ENCODE measurements at places on chromosomes 12 and 14.

DNA sequence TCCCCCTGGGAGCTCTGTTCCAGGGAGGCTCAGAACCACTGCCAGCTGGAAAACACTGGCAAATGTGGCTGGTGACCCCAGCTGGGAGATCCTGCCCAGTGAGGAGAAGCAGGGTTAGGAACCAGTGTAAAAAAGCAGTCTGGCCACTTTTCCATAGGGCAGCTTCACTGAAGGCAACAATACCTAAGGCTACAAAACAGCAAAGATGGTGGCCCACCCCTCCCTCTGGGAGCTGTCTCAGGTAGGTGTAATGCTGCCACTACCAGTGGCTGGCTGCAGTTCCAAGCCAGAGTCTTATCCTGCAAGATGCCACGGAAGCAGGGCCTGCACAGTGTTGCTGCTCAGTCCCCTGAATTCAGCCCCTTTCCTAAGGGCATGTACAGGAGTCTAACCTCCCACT lies 50.6 kb upstream of the ANO6 start:
- no peak for DNase-seq

DNA sequence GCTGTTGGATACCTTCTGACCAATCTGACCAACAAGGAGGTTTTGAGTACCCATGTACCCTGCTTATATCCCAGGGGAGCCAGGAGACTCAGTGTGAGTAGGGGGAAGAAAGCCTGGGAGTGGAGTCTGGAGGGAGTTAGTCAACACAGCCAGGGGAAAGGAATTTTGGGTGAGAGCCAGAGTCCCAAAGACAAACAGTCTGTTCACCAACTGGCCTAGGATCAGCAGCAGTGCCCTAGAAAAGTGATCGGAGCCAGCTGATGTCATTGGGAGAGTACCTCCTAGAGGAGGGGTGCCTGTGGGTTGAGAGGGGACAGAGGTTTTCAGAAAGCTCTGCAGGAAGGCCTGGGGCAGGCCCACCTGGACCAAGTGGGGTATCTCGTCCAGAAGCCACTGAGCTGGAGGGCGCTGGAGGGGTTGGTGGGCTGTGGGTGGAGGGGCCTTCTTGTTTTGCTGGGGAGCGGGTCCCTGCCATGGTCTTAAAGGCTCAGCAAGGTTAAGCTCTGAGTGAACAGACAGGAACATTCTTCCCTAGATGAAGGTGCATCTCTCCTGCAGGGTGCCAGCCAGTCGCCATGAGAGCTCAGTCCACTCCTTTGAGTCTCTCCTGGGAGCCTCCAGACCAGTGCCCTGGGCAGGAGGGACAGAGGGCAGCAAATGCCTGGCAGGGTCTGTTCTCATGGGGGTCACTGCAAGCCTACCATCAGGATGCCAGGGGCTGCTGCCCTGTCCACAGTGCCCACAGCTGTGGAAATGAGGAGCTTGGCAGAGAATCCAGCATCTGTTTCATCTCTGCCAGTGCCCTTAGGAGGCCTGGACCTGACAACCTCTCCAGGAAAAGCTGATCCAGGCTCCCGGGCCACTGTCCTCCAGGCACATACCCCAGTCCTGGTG lies 63.6 kb downstream of the CHGA start:
- DNase-seq: peak; percentile 32

GRCh38 chr14:52094546-52095271 lies 25.9 kb upstream of the NID2 start:
- no peak for DNase-seq

DNA sequence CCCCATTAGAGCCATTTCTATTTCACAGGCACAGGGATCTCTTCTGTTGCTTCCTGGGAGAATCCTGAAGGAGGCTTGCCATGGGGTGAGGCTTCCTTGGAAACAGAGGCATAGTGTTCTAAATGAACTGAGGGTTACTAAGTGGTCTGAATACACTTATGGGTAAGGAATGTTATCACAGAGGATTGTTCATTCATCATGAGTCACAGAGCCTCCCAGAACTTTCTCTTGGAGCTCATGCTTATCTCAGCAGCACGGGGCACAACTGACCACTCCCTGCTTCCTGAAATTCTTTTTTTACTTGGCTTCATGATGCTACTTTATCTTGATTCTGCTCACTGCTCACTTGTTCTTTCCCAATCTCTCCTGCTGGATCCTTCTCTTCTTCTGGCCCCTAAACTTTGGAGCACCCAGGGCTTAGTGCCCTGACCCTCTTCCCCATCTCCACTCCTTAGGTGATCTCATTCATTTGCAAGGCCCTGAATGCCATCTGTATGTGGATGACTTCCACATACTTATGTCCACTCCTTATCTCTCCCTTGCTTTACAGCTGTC lies 57.9 kb downstream of the ANO6 start:
- DNase-seq: peak; percentile 100

DNA sequence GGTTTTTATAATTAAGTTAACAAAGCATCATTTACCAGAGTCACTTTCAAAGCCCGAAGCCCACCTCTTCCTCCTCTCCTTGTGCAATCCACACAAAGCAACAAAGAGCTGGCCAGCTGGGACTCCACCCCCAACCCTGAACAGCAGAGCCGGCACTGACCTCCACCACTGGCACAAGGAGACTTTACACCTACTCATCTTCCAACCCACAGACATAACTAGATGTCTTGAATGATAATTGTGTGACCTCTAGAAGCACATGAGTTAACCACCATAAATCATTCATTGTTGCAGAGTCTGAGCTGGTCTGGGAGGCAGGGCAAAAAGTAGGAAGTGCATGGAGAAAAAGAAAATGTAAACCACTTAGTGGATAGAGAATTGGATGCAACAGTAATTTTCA lies 72.2 kb downstream of the ST8SIA1 start:
- DNase-seq: peak; percentile 73

- DNase-seq: no peak
These were observed 20.5 kb downstream of the DERA start for GRCh38 chr12:15931590-15932053.

DNA sequence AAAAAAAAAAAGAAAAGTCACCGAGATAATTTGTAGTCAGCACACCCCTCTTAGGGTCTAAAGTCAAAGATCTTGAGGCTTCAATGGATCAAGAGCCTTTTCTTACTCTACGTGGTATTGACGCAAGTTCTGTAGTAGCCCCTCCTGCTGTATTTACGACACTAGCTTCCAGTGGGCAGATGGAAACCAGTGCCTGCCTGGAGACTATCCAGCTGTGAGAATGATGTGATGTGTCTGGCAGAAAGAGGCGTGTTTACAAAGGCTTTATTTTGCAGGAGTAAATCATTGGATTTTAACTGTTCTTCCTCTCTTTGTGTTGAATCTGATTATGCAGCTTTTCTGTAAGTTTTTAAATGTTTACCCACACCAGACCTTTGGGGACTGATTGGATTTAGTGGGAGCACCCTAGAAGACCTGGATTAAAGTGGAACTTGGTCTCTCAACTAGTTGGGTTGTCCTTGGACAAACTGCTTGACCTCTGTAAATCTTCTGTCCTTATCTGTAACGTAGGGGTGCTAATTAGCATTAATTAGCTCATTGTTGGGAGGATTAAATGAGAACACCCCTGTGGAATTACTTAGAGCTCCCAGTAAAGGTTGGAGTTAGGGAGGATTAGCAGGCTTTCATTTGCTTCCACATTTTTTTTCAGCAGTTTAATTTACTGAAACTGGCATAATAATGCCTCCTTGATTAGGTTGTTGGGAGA lies 72.4 kb downstream of the RASSF3 start:
- DNase-seq: peak; percentile 53

- no peak for DNase-seq
These were observed 11.8 kb upstream of the FBXO21 start for GRCh38 chr12:117202033-117202432.

- no peak for DNase-seq
These were observed 318.2 kb downstream of the TMEM117 start for GRCh38 chr12:44154128-44154527.

DNA sequence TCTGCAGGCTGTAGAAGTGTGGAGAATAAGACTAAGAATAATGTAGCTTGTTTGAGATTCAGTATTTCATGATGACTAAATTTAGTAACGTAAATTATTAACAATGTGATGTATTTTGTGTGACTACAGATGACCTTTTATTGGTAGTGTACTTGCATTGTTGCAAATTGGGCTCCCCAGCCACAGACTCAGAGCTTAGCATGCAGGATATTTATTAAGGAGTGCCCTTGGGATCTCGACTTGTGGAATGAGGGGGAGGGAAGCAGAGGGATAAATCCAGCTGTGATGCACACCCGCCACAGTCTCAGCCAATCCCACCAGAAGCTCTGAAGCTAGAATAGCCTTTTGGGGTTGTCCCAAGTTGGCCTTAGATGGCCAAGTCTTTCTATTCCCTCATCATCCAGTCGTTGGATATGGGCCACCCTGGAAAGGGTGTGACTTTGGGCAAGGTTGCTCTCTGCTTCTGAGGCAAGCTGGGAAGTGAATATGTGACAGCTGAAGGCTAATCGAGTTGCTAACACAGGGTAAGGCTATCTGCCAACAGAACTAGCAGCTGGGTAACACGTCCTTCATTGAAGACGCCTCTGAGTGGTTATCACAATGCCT lies 42.1 kb upstream of the USP44 start:
- DNase-seq: no peak

GRCh38 chr12:111840807-111841206 lies 1.2 kb upstream of the MAPKAPK5 start:
- no peak for DNase-seq

- peak; percentile 50 for DNase-seq
These were observed 11.3 kb downstream of the MED13L start for GRCh38 chr12:116266168-116266601.

DNA sequence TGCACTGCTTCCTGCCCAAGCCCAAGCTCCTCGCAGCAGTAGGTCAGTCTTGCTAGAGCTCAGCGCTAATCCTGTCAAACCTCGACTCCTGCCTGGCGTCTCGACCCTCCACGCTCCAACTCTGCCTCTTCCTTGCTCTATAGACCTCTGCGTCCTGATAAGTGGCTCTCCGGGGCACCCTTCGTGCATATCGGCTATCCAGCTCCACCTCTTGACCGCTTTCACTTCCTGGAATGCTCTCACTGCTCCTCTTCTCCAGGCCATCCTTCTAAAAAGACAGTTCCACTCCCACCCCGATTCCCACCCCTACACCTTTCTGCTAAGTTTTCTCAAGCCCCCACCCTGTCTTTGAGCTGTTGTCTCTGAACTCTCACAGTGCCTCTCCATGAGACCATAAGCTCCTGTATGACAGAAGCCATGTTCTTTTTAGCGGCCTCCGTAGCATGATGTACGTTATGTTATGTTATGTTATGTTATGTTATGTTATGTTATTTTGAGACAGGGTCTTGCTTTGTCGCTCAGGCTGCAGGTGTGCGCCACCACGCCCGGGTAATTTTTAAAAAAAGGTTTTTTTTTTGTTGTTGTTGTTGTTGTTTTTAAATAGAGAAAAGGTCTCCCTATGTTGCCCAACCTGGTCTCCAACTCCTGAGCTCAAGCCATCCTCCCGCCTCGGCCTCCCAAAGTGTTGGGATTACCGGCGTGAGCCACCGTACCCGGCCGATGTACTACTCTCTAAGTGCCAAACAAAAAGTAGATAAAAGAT lies 601 bp downstream of the COX14 start:
- no peak for DNase-seq

GRCh38 chr12:77104792-77105191 lies 39.4 kb upstream of the E2F7 start:
- peak; percentile 48 for DNase-seq

DNA sequence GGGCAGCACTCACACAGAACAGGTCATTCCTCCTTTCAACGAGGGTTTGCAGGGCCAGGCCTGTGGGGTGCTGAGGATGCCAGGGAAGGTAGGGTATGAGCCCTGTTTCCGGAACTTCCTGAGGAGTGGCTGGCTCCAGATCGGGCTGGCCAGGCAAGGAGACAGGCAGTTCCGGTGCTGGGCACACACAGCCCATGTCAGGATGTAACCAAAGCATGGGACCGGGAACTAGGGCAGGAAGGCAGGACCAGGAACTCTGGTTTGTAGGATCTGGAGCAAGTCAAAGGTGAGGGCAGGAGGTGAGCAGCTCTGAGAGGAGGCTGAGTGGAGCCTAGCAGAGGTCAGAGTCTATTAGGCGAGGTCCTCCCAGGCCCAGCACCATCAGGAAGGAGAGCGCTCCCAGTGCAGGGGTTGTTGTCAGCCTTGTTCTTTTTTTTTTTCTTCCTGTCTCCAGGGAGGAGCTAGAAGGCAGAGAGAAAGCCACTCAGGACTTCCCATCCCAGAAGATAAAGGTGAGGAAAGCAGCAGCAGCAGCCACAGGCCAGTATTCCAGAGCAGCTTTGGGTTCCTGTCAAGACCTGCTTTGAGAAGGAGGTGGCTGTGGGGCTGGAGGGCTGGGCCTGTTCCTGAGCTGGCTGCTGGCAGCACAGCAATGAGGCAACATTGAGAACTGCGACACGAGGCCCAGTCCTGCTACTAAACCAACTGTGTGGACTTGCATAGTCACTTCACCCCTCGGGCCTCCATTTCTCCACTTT lies 49.0 kb upstream of the PTGR2 start:
- no peak for DNase-seq

DNA sequence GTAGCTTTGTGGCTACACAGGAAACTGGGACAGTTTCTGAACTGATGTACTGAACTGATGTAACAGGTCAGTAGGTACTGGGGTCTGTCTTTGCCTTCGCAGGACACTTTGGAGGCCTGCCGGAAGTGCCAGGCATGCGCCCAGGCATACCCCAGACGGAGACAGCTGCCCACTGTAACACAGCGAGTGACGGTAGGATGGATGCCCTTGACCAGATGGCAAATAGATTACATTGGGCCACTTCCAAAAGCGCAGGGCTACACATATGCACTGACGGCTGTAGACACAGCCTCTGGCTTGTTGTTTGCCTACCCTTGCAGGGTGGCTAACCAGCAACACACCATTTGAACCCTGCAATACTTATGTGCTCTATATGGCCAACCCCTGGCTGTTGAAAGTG lies 94.1 kb upstream of the TMPO start:
- no peak for DNase-seq

DNA sequence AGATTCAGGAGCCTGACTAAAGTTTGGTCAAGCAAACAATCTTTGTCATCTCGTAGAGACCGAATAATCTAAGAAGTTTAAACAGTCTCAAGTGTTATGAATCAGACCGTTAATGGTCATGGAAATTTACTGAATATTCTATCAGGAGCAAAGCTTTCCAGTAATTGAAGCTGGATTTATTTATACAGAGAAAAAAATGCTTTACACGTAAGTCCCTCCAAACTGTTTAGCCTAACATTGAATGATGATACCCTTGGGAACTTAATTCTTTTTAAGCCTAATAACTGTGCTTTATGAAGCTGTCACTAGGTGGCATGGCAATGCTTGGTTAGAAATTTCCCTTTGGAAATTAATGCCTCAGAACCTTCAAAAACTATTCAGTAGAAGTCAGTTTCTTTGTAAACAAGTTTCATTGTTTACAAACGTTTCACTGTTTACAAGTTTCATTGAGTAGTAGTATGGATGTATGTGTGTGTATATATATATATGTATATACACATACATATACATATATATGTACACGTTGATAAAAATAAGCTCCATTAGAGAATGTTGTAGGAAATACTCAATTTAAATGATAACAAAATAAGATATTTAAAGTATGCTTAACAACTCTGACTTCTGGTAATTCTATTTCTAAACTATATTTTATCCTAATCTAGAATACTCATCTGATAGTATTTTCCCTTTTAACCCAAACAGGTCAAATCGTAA lies 32.1 kb downstream of the DEPDC4 start:
- peak; percentile 49 for DNase-seq
